ENCODE measurements at places on chromosomes 5 and 9. TPM values are rescaled to one million over a fixed set of nuclear protein-coding genes. Genes with fewer than 3 reads are reported as not detected.

Gene SPTLC1
- total RNA-seq = 98.1 TPM

Gene FGD3
- not detected for total RNA-seq

Gene TERT
- not detected for total RNA-seq

Gene SPATA31A3
- total RNA-seq = not detected

Gene ELOVL7
- total RNA-seq = 0.61 TPM

Gene STPG3
- not detected for total RNA-seq

Data from epithelial cell of umbilical artery (primary cell).